ENCODE measurements at places on chromosomes 12 and 14. TPM values are rescaled to one million over a fixed set of nuclear protein-coding genes. Genes with fewer than 3 reads are reported as not detected.

DNA sequence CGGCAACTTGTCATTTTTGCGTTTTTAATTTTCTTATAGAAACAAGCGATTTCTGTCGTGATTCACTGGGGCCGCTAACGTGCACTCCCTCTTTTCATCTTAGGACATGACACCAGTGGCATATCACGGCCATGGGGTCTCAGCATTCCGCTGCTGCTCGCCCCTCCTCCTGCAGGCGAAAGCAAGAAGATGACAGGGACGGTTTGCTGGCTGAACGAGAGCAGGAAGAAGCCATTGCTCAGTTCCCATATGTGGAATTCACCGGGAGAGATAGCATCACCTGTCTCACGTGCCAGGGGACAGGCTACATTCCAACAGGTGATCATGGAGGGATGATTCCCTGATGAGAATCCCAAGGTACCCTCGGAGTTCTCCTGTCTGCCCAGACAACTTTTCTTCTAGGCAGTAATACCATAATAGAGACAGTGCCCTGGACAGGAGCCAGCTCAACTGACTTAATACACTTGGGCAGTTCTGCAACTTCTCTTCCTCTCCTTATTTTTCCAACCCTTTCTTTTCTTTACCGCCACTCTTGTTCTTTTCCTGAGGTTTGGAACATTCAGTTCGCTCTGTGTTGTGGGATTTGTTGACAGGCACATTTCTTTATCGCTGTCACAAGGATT is 821 bp downstream of the TMEM106C start:
- peaks cover 12% of the 10 kb centered on the region for H3K36me3 ChIP-seq
- no peaks in the 10 kb centered on the region for H3K27me3 ChIP-seq
- H3K4me3 ChIP-seq: peak overlapping the region; percentile 99
- DNase-seq: no peak

- peaks cover 24% of the 10 kb centered on the region for H3K4me1 ChIP-seq
- H3K4me3 ChIP-seq: no peak overlapping the region
- H3K36me3 ChIP-seq: no peaks in the 10 kb centered on the region
- DNase-seq: no peak
Measured at GRCh38 chr14:74984236-74985027, 18.3 kb upstream of the EIF2B2 start.

DNA sequence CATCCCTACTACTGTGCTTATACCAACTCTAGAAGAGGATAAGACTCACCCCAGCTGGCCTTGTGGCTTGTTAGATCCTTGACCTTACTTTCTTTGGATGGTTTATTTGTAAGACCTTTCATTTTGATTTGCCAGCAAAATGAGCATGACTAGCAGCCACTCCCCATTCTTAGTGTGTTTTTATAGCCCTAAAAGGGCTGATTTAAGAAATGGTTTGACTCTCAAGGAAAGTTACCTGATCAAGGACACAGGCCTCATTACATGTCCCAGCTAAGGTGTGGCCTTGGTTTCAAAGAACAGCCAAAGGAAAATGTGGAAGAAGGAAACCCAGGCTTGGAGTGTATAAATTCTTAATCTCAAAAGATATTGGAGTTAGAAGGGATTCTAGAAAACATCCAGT is 41.4 kb downstream of the SLC17A8 start:
- H3K36me3 ChIP-seq: no peaks in the 10 kb centered on the region
- no peak overlapping the region for H3K27ac ChIP-seq
- no peak for DNase-seq

GRCh38 chr12:55965941-55966407 is at the start of gene PMEL:
Gene PMEL (minus strand): TSS chr12:55966042. CDS start chr12:55966011, 31 bp downstream.
- peaks cover 3% of the 10 kb centered on the region for H3K36me3 ChIP-seq
- H3K27ac ChIP-seq: peak within 1 kb of the TSS; percentile 88
- H3K27me3 ChIP-seq: no peaks in the 10 kb centered on the region

GALNT4 gene
- 7.2 TPM for total RNA-seq

SERPINA5 gene
- total RNA-seq: 0.16 TPM

- no peak overlapping the region for H3K27ac ChIP-seq
- H3K36me3 ChIP-seq: no peaks in the 10 kb centered on the region
- DNase-seq: no peak
- no peak overlapping the region for H3K4me3 ChIP-seq
Measured at GRCh38 chr12:97211416-97211930, 251.1 kb upstream of the RMST start.

DDX54 gene
- 69.0 TPM for total RNA-seq

- H3K27ac ChIP-seq: peak overlapping the region; percentile 97
- DNase-seq: peak; percentile 74
- peak overlapping the region; percentile 96 for H3K4me3 ChIP-seq
Measured at GRCh38 chr12:123973552-123974341, 732 bp downstream of the ZNF664 start.

- no peak for DNase-seq
- peak overlapping the region; percentile 65 for H3K27ac ChIP-seq
- H3K36me3 ChIP-seq: no peaks in the 10 kb centered on the region
- peaks cover 21% of the 10 kb centered on the region for H3K4me1 ChIP-seq
- H3K27me3 ChIP-seq: no peaks in the 10 kb centered on the region
- no peak overlapping the region for H3K4me3 ChIP-seq
Measured at GRCh38 chr12:92304371-92305055, 158.9 kb upstream of the BTG1 start.

Measured in mesothelial cell of epicardium (in vitro differentiated cells).